ENCODE measurements at places on chromosomes 7 and 10.

DNA sequence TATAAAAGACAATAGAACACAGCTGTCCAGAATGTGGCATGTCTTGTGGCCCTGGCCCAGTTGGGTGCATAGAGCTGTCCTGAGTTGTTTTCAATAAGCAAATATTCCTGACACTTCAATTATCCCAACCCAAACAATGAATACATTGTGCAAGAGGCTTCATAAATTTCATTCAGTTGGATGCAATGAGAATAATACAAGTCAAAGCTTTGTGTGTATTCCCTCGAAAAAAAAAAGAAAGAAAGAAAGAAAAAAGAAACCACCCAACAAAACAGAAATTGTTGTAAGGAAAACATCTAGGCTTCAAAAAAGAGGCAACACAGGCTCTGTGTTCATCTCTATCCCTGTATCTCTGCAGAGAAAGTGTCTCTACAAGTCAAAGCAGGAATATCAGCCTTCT lies 138.7 kb upstream of the ADO start:
- DNase-seq = no peak

DNA sequence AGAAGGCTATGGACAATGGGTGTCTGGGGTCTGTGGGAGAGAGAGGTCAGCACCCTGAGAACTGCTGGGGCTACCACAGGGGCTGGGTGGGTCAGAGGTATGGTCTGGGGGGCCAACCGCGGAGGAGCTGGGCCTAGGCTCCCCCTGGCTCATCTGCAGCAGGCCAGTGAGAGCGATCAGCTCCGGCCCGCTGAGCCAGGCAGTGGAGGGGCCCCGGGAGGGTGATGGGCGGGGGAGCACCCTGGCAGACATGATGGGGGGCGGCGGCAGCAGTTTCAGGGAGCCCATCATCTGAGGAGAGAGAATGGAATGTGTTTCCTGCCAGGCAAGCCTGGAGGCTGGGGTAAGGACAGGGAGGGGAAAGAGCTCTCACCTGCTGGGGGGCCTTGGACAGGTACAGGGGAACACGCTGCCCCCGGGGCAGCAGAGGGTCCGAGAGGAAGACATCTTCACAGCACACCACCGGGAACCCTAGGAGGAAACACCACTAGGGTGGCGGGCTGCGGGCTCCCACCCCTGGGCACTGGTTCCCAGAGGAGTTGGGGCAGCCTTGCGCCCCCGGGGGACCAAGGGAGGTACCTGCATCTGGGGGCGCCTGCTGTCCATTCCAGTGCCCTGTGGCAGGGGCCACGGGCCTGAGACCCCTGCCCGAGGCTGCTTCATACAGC lies 1.3 kb downstream of the SAP25 start:
- no peak for DNase-seq

DNA sequence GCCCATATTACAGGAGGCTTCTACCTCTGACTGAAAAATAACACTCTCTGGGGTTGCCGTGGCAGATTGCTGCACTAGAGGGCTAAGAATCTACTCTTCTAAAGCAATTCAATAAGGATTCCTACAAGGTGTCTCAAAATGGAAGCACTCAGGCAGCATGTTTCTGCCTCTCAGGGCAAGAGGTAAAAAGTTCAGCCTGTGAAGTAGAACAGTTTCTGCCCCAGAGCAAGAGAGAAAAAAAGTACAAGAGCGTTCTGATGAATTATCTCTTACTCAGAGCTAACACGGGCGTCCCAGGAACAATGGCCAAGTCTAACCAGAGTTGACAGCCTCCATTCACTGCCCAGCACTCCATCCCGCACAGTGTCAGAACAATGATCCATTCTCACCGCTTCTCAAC lies 71.3 kb upstream of the TES start:
- DNase-seq = no peak

DNA sequence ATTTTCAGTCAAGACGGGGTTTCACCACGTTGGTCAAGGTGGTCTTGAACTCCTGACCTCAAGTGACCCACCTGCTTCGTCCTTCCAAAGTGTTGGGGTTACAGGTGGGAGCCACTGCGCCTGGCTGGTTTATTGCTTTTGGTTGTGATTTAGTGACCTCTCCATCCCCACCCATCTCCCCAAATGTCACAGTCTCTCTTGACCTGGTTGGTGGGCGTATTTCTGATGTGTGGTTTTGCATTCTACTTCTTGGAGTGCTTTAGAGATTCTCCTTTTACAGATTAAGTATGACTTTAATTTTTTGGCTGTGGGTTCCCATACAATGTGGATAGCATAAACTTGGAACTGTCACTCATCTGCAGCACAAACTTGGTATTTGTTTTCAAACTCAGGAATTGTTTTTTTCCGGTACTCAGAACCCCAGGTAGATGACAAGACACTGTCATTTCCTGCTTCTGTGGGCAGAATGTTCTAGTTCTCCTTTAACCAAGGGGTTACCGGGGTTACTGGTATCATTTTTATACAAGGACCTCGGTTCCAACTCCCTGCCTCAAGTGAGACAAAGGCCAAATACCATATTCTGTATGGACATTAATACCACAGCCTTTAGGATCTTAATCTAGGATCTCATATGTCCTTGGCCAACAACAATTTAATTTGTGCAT lies 50.5 kb downstream of the MRC1 start:
- no peak for DNase-seq

- DNase-seq = no peak
These were observed 74.5 kb upstream of the PRKCQ start for GRCh38 chr10:6654571-6654970.

GRCh38 chr10:130737621-130738020 lies 573.9 kb downstream of the TCERG1L start:
- DNase-seq = no peak

GRCh38 chr10:77737608-77738007 lies 100.0 kb upstream of the KCNMA1 start:
- DNase-seq = peak; percentile 91

GRCh38 chr7:55723621-55723941 lies 139.0 kb downstream of the SEPTIN14 start:
- no peak for DNase-seq

DNA sequence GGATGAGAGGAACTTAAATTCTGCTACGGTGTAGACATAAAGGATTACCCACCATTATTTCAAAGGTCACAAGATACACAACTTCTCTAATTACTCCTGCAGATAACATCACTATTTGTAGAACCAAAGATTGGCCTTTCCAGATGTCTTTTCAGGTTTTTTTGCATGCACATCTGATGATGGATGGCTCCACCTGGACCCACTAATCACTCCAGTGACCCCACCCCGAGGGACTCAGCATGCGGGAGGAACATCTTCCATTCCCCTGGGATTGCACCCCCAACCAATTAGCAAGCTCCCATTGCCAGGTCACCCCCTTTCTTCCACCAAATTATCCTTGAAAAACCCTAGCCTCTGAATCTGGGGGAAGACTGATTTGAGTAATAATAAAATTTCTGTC lies 608.9 kb downstream of the CNTNAP2 start:
- no peak for DNase-seq

- DNase-seq = no peak
These were observed 41.7 kb upstream of the UBE3C start for GRCh38 chr7:157097056-157097329.

DNA sequence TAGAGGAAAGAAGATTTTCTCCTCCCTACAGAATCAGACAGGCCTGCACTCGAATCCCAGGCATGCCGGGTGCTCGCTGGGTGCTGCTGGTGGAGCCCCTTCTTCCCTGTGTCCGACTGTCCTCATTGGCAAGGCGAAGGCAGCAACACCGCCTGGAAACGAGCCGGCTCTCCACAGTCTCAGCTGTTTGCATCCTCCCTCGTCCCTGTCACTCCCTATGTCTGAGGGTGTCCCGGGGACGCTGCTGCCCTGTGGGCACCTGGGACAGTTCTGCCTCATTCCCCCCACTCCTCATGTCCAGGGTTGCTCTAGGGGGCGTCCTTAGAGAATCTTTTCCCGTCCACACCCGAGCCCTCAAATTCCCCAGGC lies 31.6 kb upstream of the TMEM72 start:
- no peak for DNase-seq

DNA sequence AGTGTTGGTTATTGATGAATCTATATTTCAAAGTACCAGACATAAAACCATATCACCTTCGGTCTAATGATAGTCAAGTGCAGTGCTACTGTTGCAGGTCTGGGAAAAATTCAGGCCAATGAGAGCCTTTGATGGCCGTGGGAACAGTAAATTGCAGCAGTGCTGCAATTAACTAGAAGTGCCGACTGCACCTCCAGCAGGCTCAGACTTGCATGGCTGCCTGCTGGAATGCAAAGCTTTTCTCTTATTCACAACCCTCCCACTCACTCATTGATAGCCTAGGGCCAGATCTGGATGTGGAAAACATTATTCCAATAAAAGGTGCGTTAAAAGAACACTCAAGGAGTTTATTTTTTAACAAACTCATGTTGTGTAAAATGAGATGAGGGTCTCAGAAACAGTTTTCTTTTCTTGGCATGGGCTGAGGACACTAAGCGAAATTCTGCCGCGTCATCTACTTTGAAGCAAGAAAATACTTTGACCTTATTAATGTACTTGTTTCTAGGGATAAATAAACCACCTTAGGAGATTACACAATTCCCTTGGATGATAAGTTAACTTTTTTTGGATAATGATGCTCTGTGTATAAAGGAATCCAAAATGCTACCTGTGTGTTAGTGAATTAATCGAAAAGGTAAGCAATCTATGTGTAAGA lies 17.1 kb downstream of the PLXDC2 start:
- DNase-seq = peak; percentile 59

- no peak for DNase-seq
These were observed 14.1 kb downstream of the ZMIZ1 start for GRCh38 chr10:79082631-79083596.

DNA sequence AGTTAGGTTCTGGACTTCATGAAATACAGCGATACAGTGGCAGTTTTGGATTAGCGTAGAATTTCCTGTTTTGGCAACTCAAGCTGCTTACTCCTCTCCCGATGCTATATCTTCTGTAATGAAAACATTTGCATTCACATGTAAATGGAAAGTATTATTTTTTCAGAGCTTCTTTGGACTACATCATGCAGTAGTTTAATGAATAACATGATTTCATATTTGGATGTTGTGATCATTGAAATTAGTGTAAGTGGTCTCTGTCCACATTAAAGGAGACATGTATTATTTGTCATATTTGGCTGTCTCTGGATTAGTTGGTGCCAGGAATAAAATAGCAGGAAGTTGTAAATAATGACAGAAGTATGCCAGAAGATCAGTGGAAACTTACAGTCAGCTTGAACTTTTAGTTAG lies 331.6 kb downstream of the GFRA1 start:
- no peak for DNase-seq

DNA sequence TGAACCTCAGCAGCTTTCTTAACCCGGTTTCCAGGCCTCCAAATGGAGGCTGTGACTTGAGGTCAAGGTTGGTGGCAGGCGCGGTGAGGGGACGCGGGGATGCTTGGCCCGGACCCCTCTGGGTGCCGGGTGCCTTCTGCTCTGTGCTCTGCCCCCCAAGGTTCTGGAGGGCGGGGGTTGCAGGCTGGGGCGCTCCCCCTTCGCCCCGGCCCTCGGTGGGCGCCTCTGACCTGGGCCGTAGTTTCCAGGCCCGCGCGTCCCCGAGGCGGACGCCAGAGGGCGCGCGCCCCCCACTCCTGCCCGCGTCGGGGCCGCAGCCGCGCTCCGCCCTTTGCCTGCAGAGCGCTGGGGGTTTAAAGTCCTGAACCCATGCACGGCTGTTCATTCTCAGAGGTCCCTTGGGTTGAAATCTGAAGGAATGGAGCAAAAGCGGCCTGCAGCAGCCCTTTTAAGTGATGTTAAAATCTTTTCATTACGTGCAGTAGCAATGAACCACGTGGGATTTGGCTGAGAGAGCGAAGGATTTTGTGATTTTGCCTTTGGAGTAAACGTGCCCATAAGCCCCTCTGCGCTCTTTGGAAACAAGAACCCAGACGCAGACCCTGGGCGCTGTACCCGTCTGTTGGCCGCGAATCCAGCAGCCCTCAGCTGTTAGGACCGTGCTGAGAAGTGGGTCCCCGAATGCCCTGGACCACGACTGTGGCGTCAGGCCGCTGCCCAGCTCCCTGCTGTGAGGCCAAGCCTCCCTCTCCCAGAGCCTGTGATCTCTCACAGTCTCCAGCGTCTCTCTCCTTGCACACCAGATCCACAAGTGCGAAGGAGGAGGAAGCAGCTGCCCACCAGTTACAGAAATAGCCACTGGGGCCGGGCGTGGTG lies 135.0 kb downstream of the ACTR3B start:
- no peak for DNase-seq

DNA sequence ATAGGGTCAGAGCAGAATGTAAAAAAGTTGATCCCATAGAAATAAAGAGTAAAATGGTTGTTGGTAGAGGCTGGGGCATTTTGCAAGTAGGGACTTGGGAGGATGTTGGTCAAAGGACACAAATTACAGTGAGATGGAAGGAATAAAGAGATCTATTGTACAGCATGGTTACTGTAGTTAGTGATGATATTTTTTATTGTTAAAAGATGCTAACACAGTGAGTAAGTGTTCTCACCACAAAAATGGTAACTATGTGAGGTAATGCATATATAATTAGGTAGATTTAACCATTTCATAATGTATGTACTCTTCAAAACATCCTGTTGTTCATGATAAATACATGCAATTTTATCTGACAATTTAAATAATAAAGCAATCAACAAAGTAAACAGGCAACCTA lies 280.7 kb upstream of the MAGI2 start:
- peak; percentile 26 for DNase-seq

DNA sequence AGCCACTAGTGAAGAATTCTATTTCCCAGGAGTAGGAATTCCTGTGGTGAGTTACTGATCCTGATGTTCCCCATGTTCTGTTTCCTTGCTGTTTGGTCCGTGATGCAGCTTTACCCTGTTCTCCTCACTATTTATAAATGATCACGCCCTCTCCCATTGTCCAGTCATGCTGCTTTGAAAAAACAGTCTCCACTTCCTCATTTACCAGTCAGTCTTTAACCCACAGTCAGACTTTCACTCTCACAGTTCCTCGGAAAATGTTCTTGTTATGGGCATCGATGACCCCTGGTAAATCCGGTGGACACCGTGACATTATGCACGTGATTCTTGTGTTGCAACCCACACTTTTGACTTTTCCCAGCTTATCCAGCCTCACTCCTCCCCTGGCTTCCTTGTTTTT lies 14.4 kb downstream of the SCIN start:
- DNase-seq = no peak

GRCh38 chr7:55104712-55105433 lies 86.1 kb downstream of the EGFR start:
- no peak for DNase-seq

GRCh38 chr7:131692131-131692960 lies 135.9 kb upstream of the PODXL start:
- no peak for DNase-seq

GRCh38 chr7:18151422-18151821 lies 123.8 kb upstream of the PRPS1L1 start:
- DNase-seq = no peak

Measured in keratinocyte (primary cell).